ENCODE measurements at places on chromosomes 4 and X.
A peak's percentile ranks its signal among the peaks of the same experiment; 100 is the strongest.

DNA sequence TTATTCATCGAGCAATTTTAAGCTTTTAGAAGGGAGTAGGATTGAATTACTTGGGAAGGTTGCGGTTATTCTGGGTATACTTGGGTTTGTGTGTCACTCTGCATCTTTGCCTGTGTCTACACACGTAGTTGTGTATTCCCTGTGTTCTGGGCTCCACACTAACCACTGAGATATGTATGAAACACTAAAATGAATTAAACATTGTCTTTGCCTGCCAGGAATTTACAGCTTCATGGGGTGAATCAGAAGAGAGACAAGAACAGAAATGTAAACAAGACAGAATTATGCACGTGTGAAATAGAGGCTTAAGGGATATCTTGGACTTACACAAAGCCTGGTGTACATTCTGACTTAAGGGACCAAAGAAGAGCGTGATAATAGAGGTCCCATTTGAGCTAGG is 228.5 kb downstream of the AFF2 start:
- no peak for DNase-seq

DNA sequence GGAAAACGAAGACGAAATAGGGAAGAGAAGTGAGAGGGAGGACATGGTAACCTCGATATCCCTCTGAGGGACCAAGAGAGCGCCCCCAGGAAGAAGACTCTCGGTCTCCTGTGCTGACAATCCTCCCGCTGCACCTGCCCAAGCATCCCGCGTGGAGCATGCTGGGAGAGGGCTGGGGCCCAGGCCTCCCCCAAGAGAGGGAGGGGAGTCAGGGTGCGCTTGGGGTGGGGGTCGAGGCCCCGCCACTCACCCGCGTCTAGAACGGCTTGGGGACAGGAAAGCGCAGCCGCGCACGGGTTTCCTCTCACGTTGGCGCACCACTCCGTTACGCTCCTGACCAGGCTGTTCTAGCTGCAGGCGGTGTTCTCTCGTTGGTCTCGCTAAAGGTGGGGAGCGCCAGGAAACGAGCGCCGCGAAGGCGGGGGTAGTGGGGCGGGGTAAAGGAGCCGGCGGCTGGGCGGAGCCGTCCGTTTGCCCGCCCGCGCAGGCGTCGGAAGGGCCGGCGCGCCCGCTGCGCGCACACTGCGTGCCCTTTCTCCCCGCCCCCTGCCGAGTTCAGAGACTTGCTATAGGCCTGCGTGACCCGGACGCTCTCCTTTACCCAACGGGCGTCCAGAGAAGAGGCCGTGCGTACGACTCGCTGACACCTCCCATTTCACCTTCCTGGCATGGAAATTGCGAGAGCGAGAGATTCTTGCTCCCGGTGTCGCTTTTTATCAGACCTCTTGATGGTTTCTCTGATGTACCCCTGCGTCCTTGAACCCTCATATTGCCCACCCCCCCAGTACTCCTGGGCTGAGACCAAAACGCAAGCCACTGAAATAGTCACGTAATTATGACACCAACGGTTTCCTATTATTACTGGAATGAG is at the start of gene C1GALT1C1:
TSS of gene C1GALT1C1 (minus strand) at position 388 of the 871 bp plus-strand sequence. CDS start 2,888 bp downstream, outside the sequence.
- peak; percentile 55 for DNase-seq

DNA sequence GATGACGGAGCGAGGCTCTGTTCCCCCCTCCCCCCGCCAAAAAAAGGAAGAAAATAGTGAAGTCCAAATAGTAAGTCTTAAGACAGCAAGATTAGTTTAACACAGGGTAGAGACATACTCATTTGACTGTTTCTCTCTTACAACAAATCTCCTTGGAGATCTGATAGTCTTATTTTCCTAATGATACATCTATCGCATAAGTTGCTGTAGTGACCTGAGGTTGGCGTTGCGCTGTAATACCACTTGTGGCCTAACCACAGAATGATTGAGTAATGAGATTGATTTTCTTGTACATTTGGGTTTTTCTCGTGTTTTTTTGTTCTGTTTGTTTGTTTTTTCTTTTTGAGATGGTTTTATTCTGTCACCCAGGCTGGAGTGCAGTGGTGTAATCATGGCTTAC is 27.2 kb downstream of the OCIAD1 start:
- DNase-seq: no peak

GRCh38 chr4:92678292-92678691 is 374.5 kb downstream of the GRID2 start:
- DNase-seq: no peak

DNA sequence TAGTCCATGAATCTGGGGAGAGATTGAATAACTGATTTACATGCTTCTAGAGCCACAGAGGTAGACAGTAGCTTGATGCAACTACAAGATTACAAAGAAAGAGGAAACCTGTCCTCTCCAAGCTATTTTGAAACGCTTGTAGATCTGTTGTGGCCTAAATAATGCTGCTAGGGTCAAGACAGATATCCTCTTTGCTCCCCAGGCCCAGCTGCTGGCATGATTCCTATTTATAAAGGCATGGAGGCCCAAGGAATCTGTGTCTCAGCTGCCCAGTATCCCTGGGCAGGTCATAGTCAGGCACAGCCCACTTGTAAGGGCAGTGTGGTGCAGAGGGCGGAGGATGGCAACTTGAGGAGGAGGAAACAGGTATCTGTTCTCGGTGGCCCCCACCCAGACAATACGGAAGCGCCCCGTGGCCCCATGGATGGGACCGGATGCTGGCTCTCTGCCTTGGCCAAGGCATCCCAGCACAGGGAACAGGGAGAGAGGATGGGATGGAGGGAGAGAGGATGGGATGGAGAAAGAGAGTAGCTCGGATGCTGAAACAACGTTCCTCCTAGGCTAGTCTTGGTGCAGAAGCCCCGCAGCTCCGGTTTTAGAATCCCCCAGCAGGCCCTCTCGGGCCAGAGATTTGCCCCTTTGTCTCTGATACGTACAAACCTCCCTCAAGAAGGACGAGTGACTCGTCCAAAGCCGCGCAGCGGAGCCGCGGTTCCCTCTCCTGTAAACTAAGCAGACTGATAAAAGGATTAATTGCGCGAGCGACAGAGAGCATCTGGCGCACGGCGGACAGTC is 767 bp upstream of the SMIM20 start:
- DNase-seq: no peak

DNA sequence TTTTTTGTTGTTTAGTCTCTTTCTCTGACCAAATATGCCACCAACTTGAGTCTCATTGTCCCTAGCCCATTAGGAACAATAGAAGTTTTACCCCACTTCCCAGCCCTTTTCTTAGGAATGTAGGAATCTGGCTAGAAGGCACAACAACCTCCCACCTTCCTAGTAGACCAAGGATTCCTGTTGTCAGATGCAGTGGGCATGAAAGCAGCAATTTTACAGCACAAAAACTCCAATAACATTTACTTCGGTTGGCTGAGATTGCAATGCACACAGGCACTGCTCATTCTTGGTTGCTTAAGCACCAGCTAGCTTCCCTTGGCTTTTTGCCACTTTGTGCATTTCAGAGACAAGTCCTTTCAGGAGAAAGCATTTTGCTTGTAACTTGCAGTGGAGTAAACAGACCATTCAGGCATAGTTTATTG is 312.8 kb downstream of the TENM3 start:
- peak; percentile 47 for DNase-seq

All from BJ (cell line).